ENCODE measurements at places on chromosomes 4 and X.

- no peak for DNase-seq
These were observed 35.2 kb downstream of the SLC10A7 start for GRCh38 chr4:146486565-146486964.

DNA sequence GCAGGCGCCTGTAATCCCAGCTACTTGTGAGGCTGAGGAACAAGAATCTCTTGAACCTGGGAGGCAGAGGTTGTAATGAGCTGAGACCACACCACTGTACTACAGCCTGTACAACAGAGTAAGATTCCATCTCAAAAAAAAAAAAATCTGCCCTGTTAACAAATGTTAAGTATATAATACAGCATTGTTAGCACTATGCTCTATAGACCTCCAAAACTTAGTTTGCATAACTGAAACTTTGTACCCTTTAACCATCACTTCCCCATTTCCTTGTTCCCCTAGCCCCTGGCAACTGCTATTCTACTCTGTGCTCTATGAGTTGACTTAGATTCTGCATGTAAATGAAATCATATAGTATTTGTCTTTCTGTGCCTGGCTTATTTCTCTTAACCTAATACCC is 76.7 kb downstream of the TAB3 start:
- no peak for DNase-seq

- no peak for DNase-seq
These were observed 980.6 kb upstream of the LCORL start for GRCh38 chr4:19002170-19002569.

- no peak for DNase-seq
These were observed 94.6 kb downstream of the RASL11B start for GRCh38 chr4:52956691-52957090.

DNA sequence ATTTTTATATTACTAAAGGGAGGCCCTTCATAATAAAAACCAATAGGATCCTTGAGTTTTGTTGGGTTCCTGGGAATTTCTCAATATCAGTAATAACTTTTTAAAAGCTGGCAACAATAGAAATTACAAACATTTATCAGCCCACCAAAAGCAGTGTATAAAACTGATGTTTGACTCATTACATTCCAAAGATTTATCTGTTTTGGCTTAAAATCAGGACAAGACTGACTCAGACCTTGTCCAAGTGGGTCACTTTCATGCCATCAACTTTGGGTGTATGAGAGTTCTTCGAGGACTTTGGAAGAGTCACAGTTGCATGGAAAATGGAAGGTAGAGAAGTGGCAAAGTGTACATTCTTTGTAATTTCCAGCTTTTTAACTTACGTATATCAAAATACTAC is 102.8 kb downstream of the FRMPD4 start:
- no peak for DNase-seq

DNA sequence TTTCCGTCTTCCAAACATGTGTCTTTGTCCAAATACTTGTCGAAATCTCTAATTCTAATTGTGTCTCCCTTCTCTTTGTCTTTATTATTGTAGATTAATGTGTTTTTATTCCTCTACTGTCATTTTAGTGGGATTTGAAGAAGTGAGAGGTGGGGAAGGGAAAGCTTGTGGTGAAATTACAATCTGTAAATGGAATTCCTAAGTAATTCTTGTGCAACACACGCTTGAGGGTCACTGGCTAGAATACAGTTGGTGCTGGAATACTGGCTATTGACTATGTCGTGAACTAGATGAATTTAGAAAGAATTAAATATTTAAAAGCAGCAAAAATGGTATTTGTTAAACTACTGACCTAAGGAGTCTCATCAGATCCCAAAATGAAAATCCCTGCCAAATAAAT is 10.7 kb upstream of the FNIP2 start:
- no peak for DNase-seq

GRCh38 chr4:155179216-155179615 is 29.2 kb upstream of the NPY2R start:
- DNase-seq = peak; percentile 20

GRCh38 chrX:84240848-84241565 is 53.0 kb upstream of the RPS6KA6 start:
- no peak for DNase-seq

DNA sequence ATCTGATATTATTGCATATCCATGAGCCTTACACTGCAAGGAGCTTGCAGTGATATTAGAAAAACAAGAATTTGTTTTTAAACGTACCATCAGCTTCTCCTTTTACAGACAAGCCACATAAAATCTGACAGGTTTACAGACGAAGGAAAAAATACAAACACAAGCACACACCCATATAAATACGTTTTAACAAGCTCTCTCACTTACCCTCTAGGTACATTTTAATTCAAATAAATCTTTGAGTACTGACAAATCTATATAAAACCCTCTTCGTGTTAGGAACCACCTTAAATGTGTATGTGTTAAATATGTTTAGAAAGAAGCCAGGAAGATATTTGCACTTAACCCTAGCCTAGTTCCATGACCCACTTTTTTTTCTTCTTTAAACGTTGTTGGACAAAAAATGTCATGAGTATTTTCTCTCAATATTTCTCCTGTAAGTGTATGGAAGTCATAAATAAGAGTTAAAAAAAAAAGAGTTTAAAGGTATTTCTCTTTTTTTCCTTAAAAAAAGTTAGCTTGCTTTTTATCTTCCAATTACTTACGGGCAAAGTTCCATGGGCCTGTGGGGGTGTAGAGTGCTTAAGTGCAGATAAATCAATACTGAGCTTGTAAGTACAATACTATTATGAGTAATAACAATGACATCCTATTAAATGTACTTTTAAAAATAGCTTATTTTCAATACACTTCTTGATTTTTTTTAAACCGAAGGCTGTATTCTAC is 1.5 kb downstream of the ARAP2 start:
- no peak for DNase-seq

- DNase-seq = no peak
These were observed 23.0 kb upstream of the UBA6 start for GRCh38 chr4:67723949-67724348.

- peak; percentile 27 for DNase-seq
These were observed 184.8 kb downstream of the GBA3 start for GRCh38 chr4:22877486-22878052.

- no peak for DNase-seq
These were observed 326.1 kb downstream of the SH3BGRL start for GRCh38 chrX:81527881-81528440.

DNA sequence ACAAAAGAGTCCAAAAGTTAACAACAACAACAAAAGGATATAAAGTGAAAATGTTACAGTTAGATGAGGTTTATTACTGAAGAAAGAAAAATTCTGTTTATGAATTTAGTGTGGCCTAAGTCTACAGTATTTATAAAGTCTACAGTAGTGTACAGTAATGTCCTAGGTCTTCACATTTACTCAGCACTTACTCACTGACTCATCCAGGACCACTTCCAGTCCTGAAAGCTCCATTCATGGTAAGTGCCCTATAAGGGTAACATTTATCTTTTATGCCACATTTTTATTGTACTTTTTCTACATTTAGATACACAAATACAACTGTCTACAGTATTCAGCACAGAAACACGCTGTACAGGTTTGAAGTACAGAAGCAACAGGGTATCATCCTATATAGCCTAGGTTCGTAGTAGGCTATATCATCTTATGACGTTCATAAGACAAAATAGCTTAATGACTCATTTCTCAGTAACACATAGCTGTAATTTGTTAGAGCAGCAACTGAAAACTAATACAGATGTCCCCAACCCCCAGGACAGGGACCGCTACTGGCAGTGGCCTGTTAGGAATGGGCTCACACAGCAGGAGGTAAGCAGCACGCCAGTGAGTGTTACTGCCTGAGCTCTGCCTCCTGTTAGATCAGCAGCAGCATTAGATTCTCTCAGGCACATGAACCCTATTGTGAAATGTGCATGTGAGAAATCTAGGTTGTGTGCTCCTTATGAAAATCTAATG is 61.3 kb downstream of the CENPC start:
- DNase-seq = no peak

- DNase-seq = no peak
These were observed 67.4 kb upstream of the CLCN4 start for GRCh38 chrX:10089378-10089795.

GRCh38 chrX:6968231-6968630 is 179.3 kb upstream of the STS start:
- no peak for DNase-seq

- DNase-seq = no peak
These were observed 8.8 kb upstream of the MND1 start for GRCh38 chr4:153335665-153336064.

DNA sequence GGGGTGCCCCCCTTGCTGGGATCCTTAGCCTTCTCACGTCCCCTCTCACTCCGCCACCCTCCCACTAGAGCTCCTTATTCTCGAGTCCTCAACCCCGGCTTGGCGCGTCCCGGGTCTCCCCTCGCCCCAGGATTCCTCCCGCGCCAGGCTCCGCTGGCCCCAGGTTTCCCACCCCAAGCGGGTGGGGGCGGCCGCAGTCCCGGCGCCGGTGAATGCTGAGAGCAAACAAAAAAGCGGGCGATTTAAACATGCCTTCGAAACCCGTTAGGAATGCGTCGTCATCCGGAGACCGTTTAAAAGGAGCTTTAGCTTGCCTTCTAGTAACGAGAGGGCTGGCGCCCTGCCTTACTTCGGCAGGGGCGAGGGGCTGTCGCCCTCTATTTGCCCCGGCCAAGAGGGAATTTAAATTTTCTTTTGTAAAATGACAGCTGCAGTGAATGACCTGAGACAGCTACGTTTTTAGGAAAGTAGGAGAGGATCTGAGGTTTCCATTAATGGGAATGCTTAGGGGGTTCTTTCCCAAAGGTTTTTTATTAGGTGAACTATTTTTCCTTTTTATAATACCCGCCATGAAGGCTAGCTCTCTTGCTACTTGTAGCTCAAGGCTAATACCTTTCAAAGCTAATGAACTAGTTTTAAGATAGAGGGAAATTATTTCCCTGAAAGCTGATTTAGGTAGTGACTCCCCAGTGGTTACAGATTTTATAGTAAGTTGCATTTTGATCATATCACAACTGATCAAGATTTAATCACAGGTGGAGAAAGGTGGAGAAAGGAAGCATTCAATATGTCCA is 3.1 kb downstream of the JADE1 start:
- peak; percentile 75 for DNase-seq

- DNase-seq = peak; percentile 49
These were observed 6.8 kb upstream of the IQSEC2 start for GRCh38 chrX:53288189-53288588.

DNA sequence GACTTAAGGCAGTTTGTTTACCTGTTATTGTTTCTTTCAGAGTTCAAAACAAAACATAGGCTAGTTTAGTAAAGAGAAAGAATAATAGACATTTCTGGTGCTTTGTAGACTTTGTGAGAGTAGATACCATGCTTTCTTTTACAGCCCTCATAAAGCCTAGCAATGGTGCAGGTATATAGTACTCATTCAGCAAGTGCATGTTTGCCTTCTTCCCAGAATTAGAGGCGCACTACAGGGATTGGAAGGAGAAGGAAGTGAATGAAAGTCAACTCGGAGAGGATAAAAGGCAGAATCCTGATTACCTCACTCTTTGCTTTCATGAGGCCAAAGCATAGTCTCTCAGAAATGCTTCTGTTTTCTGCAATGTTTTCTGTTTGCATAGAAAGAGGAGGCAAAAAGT is 43.1 kb upstream of the FHDC1 start:
- no peak for DNase-seq

DNA sequence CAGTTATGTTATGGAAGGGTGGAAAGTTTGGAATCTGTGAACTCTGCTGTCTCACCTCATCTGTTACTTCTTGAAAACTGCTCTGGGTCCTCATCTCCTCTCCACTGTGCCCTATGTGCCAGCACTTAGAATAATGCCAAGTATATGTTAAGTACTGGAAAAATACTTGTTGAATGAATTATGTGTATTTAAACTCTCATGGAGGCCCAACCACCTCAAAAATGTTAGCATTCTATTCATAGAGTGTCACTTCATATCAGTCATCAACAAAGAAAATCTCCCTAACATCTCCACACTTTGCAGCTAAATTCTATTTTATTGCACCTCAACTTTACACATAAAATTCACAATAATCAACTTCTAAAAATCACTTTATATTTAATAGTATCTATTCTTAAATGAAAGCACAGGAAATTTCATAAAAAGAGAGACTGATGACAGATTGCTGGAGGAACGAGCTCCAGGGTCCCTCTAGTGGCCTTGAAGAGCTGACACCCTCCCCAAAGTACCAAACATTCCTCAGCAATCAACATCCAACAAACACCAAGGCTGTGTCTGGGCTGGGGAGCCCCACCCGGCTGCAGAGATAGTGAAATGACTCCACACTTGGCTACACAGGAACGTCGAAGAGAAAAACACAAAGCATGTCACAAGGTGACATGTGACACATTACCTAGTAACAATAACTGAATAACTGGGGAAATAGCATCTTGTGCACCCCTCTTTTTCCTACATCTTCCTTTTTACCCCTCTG is 45.8 kb downstream of the SLC39A8 start:
- DNase-seq = peak; percentile 10

DNA sequence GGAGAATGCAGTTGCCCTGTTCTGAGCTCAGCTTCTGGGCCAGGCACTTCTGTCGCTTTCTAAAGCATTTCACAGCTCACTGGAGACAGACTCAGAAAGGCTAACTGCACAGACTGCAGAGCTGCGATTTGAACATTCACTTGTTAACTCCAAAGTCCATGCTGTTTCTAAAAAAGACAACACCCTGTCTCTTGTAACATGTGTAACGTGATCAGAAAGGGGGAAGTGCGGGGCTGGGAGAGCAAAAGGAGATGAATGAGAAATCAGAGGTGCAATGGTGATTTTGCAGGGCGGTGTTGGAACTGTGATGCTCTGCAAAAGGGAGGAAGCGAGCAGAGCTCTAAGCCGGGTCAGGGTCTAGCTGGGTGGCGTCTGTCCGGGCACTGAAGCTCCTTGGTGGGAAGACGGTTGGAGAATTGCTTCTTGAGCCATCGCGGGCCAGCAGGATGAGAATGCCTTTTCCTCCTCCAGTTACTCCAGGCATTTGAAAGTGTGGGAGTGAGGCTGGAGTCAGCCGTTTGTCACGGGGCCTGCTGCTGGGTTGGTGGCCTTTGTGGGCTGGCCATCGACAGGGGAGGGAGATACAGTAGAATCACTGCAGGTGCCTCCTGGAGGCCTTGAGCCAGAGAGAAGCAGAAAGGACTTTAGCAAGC is 20.3 kb downstream of the TBC1D14 start:
- no peak for DNase-seq

DNA sequence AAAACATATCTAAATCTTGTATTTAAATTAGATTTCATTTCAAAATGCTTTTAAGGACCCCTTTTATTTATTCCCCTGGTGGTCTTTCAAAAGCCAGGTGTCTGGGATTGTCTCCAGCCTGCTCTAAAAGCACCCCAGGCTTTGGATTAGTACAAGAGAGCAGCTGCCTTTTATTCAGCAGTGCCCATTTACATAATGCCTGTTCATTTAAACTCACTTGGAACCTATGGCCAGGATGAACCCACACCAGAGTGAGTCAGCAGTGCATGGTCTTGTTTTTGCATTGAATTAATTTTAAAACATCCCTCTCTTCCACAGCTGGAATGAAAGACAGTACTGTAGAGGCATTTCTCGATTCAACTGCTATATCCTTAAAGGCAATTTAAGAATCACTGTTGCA is 64.1 kb upstream of the TENM3 start:
- DNase-seq = peak; percentile 32

- no peak for DNase-seq
These were observed 16.6 kb upstream of the PTCHD1 start for GRCh38 chrX:23317799-23318724.
